Right lung (tissue), 10 donors: ENCODE measurements at places on chromosomes 3 and 15. TPM values are rescaled to one million over a fixed set of nuclear protein-coding genes. Genes with fewer than 3 reads are reported as not detected.

Gene COL6A5
- polyA plus RNA-seq = 4.5 TPM

Gene RAB6B
- 6.2 TPM for polyA plus RNA-seq

- DNase-seq = no peak
These were observed 71.4 kb downstream of the DUT start for GRCh38 chr15:48402427-48403177.

GRCh38 chr3:53181024-53181371 lies 20.0 kb downstream of the PRKCD start:
- no peak for DNase-seq

- DNase-seq = no peak
These were observed 22.7 kb downstream of the ERICH6 start for GRCh38 chr3:150681057-150681456.

Gene FSTL1
- polyA plus RNA-seq = 451 TPM

DNA sequence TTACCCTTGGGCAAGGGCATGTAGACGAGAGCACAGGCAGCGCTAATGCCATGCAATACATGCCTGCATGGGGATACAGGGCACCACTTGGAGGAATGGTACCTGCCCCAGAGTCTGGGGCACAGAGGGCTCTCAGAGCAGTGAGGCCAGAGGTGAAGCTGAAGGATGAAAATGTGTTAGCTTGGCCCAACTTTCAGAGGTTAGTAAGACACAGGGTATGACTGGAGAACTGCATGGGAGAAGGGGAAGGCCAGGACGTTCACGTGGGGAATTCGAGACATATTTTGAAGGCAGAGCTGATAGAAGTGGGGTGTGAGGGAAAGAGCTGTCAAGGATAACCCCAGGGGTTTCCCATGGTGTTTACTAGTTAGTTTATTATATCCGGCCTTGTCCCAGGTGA lies 19.6 kb downstream of the CSRNP1 start:
- DNase-seq = no peak

Gene TMA7
- 254 TPM for polyA plus RNA-seq

DNA sequence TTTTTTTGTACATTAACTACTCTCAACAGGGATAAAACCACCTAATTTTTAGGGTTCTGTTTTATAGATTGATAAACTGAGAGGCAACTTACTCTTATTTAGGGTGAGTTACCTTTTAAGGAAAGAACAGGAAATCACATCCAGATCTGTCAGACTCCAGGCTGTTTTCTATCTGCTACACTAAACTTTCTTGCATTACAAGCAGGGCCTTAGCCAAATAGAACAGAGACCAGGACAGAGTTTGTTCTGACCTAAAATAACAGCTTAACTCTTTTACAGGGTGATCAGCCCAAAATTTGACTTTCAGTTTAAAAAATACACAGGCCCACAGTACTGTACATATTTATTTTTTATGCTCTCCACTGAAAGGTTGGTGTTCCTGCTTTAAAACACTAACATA lies 38.6 kb downstream of the SGO1 start:
- peak; percentile 70 for DNase-seq

Gene STARD5
- 4.8 TPM for polyA plus RNA-seq

Gene HCN4
- 0.19 TPM for polyA plus RNA-seq

DNA sequence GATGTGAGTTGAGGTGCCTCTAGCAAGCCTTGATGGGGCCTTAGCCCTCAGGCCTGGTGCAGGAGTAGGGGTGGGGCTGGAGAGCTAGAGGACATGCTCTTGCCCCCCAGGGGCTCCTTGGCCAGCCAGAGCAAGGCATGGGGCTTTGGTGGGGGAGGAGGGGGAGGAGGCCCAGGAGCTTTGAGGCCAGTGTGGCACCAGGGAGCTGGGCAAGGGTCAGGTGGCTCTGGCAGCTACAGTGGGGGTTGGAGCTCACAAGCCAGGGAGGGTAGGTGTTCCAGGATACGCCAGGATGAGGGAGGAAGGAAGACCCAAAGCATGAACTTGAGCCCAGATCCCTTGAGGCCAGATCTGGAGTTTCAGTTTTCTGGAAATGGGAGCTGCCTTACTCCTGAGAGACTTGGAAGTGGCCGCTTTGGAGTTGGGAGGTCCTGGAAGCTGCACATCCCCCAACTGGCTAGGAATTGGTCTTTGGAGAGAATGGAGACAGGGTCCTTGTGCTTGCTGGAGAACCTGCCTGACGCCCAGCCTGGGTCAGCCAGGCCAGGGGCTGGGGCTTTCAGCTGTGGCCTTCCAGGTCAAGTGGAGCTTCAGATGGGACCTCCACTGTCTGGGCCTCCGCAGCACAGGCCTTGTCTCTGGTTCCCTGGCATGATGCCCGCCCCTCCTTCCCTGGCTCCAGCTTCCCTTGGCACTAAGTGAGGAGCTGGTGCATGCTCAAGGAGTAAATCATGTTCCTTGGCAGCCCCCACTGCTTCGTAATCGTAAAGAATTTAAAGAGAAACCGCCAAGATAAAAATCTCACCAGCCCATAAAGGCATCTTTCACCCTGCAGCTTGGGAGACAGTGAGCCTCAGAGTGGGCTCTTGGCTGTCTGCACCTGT lies 8.7 kb downstream of the SEMA3F start:
- no peak for DNase-seq
